ENCODE measurements at places on chromosomes 12 and 14.
A peak's percentile ranks its signal among the peaks of the same experiment; 100 is the strongest.

DNA sequence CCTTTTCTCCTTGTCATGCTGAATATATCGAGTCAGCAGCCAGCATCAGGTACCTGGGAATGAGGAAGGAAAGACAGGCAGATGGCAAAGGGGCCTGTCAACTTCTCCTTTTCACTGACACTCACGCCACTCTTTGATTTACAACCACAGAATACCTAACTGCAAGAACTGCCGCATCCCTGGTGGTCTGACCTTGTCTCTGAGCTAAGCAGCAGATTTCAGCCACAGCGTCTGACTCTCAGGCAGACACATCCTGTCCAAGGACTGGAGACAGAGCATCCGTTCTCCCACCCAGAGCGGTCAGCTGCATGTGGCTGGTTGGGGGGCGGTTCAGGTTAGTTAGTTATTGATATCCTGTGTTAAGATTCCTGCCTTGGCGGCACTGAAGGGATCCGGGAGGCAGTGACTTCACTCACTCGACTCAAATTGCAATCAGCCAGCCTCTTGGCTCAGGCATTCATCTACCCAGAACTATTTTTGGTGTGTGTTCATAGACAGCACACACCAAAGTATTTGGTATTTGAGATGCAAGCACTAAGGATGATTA is 11.2 kb upstream of the MAP1LC3B2 start:
- no peak for DNase-seq

GRCh38 chr12:21852251-21852650 is 77.7 kb upstream of the KCNJ8 start:
- DNase-seq: no peak

GRCh38 chr14:100472094-100472455 is 115.1 kb downstream of the BEGAIN start:
- DNase-seq: no peak

- no peak for DNase-seq
These were observed 377.6 kb downstream of the FLRT2 start for GRCh38 chr14:85907536-85907935.

- peak; percentile 73 for DNase-seq
These were observed 189.5 kb downstream of the MED13L start for GRCh38 chr12:116087962-116088361.

DNA sequence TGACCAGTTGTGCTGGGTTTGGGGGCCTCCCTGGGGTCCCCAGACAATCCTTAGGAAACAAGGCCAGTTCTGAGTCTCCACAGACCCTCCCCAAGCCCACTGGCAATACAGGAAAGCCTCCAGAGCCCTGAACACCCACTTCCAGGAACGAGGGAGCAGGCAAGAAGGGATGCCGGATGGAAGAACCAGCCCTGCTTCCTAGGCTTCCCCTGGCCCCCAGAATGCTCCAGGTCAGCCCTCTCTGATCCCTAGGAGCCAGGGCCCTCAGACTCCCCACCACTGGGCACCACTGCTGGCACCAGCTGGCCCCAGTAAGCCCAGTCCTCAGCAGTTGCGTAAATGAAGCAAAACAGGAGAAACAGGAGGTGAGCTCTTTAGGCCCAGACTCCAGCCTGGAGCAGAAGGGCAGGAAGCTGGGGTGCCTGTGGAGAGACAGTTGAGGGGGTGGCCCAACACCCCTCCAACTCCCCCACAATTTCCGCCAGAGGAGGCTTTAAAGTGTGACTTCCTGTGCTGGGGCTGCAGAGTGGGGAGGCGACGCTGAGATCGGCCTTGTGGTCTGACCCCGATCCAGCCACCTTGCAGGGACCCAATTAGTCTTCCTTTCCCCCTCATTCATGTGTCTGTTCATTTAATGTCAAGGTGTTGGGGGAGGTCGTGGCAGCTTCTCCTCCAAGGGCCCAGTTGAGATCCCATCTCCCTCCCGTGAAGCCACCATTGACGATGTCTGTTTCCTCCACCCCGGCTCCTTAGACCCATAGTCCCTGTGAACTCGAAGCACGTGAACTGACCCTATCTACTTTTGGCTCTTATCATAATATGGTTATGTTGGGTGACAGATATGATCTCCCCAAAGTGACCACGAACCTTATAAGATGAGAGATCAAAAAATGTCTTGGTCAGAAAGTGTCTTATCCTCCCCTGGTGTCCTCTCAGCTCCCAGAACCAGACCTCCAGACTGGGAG is 4.7 kb downstream of the TNFRSF1A start:
- DNase-seq: peak; percentile 72

DNA sequence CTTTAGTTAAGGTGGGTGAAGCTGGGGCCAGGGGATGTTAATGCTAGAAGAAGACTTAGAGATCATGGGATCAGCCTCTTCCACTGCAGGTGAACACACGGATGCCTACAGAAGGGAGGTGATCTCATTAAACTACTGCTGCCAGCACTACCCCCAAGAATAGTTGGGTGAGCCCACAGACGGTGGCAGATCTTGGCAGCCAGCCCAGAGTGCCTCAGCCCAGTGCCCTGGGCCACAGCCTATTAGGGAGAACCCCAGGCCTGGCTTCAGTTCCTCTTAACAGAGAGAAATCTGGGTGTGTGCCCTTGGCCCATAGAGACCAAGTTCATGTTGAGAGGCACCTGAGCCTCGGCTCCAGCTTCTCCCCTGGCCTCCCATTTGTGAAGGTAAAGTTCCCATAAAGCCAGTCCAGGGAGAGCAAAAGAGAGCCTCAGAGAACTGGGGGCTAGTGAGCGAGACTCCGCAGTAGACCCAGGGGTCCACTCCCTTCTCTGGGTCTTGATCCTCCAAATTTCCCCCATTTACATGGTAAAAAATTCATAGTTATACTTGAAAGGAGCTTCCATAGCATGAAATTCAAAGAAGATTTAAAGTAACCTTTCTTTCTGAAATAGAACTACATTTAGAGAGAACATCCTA is 125.0 kb upstream of the CCND2 start:
- DNase-seq: peak; percentile 48

DNA sequence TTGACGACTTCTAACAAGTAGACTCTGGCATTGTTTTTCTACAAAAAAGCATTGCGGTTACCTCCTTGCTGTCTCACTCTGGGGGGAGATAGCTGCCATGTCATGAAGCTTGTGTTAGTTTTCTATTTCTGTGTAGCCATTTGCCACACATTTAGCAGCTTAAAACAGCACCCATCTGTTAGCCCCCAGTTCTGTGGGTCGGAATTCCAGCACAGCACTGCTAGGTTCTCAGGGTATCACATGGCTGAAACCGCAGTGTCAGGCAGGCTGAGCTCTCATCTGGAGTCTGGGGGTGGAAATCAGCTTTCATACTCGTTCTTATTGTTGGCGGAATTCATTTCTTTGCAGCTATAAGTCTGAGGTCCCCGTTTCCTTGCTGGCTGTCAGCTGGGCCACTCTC is 19.9 kb upstream of the STXBP6 start:
- no peak for DNase-seq

Data from activated CD4-positive, alpha-beta T cell treated with anti-CD3 and anti-CD28 coated beads, Interleukin-2, Interleukin-4, amounts not matched to agents 100 ng/mL and 50 ng/mL, durations not matched to agents 16 hours and 8 hours (primary cell).